Thoracic aorta (tissue), 2 donors: ENCODE measurements at places on chromosomes 7 and 10. TPM values are rescaled to one million over a fixed set of nuclear protein-coding genes. Genes with fewer than 3 reads are reported as not detected.

Gene MCM10
- total RNA-seq, result not detected

Gene CYP2C19
- total RNA-seq, result not detected

Gene JAKMIP3
- 0.42 TPM for total RNA-seq

Gene HACD1
- total RNA-seq, result 82.2 TPM

Gene NYAP1
- 0.92 TPM for total RNA-seq

Gene UNCX
- not detected for total RNA-seq

Gene PNLIP
- 1.7 TPM for total RNA-seq

Gene MICALL2
- 80.0 TPM for total RNA-seq

Gene PITX3
- not detected for total RNA-seq

Gene DENND2A
- 5.1 TPM for total RNA-seq

Gene ARMC3
- not detected for total RNA-seq

Gene DNAJB9
- total RNA-seq, result 53.9 TPM

Gene OPN4
- not detected for total RNA-seq

Gene BTBD16
- total RNA-seq, result not detected

Gene RNF32
- total RNA-seq, result not detected

Gene ANKRD2
- total RNA-seq, result not detected

Gene TRUB1
- 8.8 TPM for total RNA-seq

Gene CLCN1
- total RNA-seq, result not detected

Gene OGA
- 131 TPM for total RNA-seq

Gene CFAP43
- not detected for total RNA-seq

Gene OR6B1
- total RNA-seq, result not detected

Gene MMD2
- not detected for total RNA-seq

Gene NAT16
- total RNA-seq, result not detected

Gene APBB1IP
- 9.2 TPM for total RNA-seq

Gene STX1A
- 10.3 TPM for total RNA-seq

Gene CYP2C18
- total RNA-seq, result not detected

Gene PRKCQ
- total RNA-seq, result 0.42 TPM

Gene PNLIPRP1
- total RNA-seq, result 0.99 TPM

Gene OR2A5
- not detected for total RNA-seq

Gene ZNF239
- 6.5 TPM for total RNA-seq

Gene STEAP1
- 15.6 TPM for total RNA-seq

Gene C10orf62
- not detected for total RNA-seq

Gene GATA3
- not detected for total RNA-seq

Gene STK31
- total RNA-seq, result 1.5 TPM

Gene KLLN
- total RNA-seq, result 0.14 TPM

Gene PAPOLB
- total RNA-seq, result 1.1 TPM
